ENCODE measurements at places on chromosomes 12 and 14. TPM values are rescaled to one million over a fixed set of nuclear protein-coding genes. Genes with fewer than 3 reads are reported as not detected.

MIPOL1 gene
- 6.3 TPM for total RNA-seq

CLEC2D gene
- total RNA-seq = 20.5 TPM

HOMEZ gene
- total RNA-seq = 9.3 TPM

ACSS3 gene
- 42.5 TPM for total RNA-seq

STAC3 gene
- total RNA-seq = 2.0 TPM

WNT1 gene
- not detected for total RNA-seq

EML5 gene
- total RNA-seq = 0.63 TPM

DACT1 gene
- 4.5 TPM for total RNA-seq

OVCH1 gene
- 0.19 TPM for total RNA-seq

KLHL33 gene
- total RNA-seq = 0.46 TPM

TMEM179 gene
- not detected for total RNA-seq

MYH6 gene
- not detected for total RNA-seq

GSC gene
- total RNA-seq = 1.9 TPM
